Mononuclear cell (primary cell): ENCODE measurements at places on chromosomes 1 and 21. TPM values are rescaled to one million over a fixed set of nuclear protein-coding genes. Genes with fewer than 3 reads are reported as not detected.

Gene SPRR3
- not detected for total RNA-seq

Gene YRDC
- 22.2 TPM for total RNA-seq

Gene HMCN1
- under 0.01 TPM for total RNA-seq

Gene SLC35D1
- total RNA-seq: 13.6 TPM

Gene THAP3
- 7.6 TPM for total RNA-seq

Gene TNNT2
- 0.10 TPM for total RNA-seq
